ENCODE measurements at places on chromosomes 13 and 19. TPM values are rescaled to one million over a fixed set of nuclear protein-coding genes. Genes with fewer than 3 reads are reported as not detected.

Gene RGS9BP
- not detected for total RNA-seq

Gene PHLDB3
- total RNA-seq, result 9.6 TPM

Gene DAND5
- not detected for total RNA-seq

Gene HMG20B
- total RNA-seq, result 93.8 TPM

Gene ZNF724
- 5.8 TPM for total RNA-seq

Gene KCNN1
- total RNA-seq, result not detected

Gene ZNF723
- total RNA-seq, result not detected

Gene NLRP12
- 0.05 TPM for total RNA-seq

Gene IL11
- total RNA-seq, result 38.4 TPM

Gene CBY2
- total RNA-seq, result not detected

Gene DGKH
- total RNA-seq, result 65.0 TPM

Gene TGFBR3L
- 1.0 TPM for total RNA-seq

Gene CALR3
- not detected for total RNA-seq

Gene MPND
- 6.9 TPM for total RNA-seq

Gene HS6ST3
- total RNA-seq, result under 0.01 TPM

Gene CEACAM4
- not detected for total RNA-seq

Gene TLE6
- total RNA-seq, result 0.69 TPM

Gene GFY
- not detected for total RNA-seq

Gene NLRP13
- not detected for total RNA-seq

Gene ZNF528
- 28.2 TPM for total RNA-seq

Gene LILRA1
- not detected for total RNA-seq

Gene CERS4
- total RNA-seq, result 16.8 TPM

Gene CACNG7
- not detected for total RNA-seq

Gene DHDH
- 1.7 TPM for total RNA-seq

Gene ZNF382
- 5.6 TPM for total RNA-seq

Gene KLHL1
- not detected for total RNA-seq

Gene UBE2S
- 13.6 TPM for total RNA-seq
